ENCODE measurements at places on chromosomes 2 and 18. TPM values are rescaled to one million over a fixed set of nuclear protein-coding genes. Genes with fewer than 3 reads are reported as not detected.

Gene ST6GAL2
- 16.2 TPM for total RNA-seq

Gene PROKR1
- total RNA-seq: 3.9 TPM

Gene PCARE
- total RNA-seq: not detected

- no peak for DNase-seq
Measured at GRCh38 chr2:38706846-38707345, 41.0 kb downstream of the GALM start.

- DNase-seq: no peak
Measured at GRCh38 chr2:204024503-204024902, 87.9 kb downstream of the ICOS start.

GRCh38 chr2:216774180-216774579 lies 78.8 kb upstream of the IGFBP5 start:
- no peak for DNase-seq

- no peak for DNase-seq
Measured at GRCh38 chr18:25467226-25467987, 115.4 kb upstream of the ZNF521 start.

DNA sequence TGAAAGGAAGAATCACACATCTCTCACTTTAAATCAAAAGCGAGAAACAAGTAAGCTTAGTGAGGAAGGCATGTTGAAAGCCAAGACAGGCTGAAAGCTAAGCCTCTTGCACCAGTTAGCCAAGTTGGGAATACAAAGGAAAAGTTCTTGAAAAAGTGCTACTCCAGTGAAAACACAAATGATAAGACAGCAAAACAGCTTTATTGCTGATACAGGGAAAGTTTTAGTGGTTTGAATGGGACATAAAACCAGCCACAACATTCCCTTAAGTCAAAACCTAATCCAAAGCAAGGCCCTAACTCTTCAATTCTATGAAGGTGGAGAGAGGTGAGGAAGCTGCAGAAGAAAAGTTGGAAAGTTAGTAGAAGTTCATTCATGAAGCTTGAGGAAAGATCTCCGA lies 28.0 kb downstream of the LIMS1 start:
- DNase-seq: no peak

- no peak for DNase-seq
Measured at GRCh38 chr2:169867579-169867978, 40.3 kb downstream of the UBR3 start.

- DNase-seq: no peak
Measured at GRCh38 chr2:144237830-144238627, 281.9 kb downstream of the ZEB2 start.

DNA sequence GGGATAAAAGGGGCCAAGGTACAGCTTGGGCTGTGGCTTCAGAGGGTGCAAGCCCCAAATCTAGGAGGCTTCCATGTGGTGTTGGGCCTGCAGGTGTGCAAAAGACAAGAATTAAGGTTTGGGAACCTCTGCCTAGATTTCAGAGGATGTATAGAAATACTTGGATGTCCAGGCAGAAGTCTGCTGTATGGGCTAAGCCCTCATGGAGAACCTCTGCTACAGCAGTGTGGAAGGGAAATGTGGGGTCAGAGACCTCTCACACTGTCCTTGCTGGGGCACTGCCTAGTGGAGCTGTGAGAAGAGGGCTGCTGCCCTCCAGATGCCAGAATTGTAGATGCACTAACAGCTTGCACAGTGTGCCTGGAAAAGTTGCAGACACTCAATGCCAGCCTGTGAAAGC lies 880.6 kb upstream of the ID2 start:
- DNase-seq: no peak

DNA sequence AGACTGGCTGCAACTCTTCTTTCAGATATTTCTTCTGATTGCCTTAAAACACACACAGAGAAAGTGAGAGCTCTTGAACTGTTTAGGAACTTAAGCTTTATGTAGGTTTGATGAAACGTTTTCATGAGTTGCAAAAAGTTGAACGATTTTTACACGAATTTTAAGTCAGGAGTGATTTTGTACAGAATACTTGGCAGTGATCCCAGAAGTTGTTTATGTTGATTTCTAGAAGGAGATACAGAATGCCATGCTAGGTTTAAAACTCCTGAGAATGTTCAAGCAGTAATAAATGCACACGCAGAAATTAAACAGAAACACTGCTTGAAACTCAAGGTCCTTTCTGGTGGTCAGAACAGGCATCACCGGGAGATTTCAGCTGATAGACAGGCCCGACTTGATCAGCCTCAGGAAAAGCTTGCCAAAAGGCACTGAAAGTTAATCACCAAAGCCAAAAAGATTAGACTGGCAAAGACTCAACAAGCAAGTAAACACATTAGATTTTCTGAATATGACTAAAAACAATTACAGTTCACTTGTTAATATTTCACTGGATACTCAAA lies 123.1 kb downstream of the SOCS6 start:
- no peak for DNase-seq

- no peak for DNase-seq
Measured at GRCh38 chr2:72263043-72263775, 115.5 kb upstream of the CYP26B1 start.

DNA sequence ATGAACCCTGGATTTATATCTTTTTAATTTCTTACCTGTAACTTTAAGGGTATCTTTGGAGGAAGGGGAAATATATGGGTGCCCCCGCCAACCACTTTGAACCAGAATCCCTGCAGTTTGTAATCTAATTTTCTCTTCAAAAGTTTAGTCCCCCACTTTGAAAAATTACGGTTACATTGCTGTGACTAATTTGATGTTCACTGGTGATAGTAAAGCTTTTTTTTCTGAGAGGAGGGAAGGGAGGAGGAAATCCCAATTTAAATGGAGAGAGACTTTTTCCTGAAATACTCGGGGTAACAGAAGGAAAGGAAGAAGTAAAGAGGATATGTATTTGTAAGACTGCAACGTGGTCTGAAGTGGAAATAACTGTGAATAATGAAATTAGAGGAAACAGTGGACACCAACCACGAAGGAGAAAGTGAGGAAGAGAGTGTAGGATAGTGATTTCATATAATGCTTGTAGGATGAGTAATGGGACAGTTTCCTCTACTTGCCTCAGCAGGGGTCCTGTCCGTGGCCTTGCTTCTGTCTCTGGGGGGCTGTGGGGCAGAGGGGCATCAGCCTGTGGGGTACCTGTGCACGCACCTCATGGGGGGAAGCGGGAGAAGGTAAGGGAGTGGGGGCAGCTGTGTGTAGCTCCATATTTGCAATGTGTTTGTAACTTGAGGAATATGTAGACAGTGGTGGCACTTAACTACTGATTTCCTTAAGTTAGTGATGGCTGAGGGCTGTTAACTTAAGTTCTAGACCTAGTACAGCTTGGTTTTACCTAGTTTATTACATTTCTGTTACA lies 161.1 kb downstream of the LTBP1 start:
- no peak for DNase-seq

- DNase-seq: no peak
Measured at GRCh38 chr2:215590010-215590745, 154.3 kb upstream of the FN1 start.
